ENCODE measurements at places on chromosomes 16 and 17.
A peak's percentile ranks its signal among the peaks of the same experiment; 100 is the strongest.

DNA sequence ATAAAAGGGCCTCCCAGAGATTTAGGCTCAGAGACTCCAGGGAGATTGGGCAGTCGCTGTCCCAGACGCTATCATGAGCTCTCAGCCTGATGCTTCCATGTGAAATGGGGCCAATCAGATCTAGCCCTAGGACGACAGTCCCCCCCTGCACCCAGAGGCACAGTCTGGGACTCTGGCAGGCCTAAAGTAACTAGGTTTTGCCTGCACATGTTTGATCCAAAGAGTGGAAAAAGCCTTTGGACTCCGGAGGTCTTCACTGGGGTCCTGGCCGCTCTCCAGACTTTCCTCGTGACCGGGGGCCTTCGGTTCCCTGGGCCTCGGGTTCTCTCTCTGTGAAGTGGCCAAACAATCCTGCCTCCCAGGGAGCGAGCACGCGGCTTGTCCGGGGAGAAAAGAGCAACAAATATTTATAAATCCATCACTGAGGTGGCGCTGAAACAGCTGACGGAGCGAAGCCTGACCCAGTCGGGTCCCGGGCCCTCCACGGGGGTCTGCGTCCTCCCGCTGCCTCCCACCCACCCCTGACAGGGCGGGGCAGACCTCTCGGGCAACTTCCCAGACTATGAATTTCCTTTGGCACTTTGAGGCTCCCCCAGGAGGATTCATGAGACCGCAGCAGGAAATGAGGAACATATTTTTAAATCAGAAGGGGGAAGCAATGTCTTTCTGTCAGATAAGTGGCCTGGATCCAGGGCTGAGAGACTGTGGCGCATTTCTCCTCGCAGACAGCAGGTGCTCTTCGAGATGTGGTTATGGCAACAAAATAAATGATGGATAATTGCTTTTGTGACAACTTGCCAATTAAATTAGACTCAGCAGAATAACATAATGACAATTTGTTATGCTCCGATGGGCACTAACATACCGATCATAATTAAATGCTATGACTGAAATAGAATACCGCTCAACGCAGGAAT, 38.9 kb downstream of the MRPS23 start:
- peak; percentile 57 for DNase-seq

DNA sequence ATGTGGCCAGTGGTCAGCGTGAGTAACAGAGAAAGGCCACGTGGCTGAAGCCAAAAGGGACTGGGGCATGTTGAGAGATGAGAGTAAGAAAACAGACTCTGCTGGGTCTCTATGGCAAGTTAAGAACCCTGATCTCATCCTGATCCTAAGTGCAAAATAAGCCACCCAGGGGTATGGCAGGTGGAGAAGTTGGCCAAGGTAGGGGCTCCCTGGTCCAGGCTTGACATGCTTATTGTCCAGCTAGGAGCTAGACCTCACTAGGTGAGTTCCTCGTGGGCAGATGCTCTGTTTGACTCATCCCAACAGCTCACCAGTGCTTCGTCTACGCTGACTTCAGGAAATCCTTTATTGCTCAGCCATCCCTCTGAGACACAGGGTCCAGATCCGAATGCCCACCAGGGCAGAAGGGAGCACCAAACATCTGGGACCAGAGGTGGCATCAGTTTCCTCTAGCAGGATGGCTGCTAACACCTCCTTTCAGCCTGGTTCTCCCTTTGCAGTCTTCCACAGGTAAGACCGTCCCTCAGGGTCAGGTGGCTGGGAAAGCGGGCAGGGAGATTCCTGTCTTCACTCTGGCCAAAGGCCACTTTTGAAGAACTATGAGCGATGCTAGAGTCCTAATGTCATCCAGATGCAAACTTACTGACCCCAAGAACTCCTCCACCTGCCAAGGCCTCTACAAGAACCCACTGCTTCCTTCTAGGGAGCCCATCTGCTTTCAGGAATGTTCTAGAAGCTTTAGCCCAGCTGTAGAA, 99.5 kb downstream of the CDYL2 start:
- DNase-seq: no peak

- DNase-seq: no peak
Measured at GRCh38 chr17:28396635-28397239, 9.3 kb downstream of the SLC46A1 start.

DNA sequence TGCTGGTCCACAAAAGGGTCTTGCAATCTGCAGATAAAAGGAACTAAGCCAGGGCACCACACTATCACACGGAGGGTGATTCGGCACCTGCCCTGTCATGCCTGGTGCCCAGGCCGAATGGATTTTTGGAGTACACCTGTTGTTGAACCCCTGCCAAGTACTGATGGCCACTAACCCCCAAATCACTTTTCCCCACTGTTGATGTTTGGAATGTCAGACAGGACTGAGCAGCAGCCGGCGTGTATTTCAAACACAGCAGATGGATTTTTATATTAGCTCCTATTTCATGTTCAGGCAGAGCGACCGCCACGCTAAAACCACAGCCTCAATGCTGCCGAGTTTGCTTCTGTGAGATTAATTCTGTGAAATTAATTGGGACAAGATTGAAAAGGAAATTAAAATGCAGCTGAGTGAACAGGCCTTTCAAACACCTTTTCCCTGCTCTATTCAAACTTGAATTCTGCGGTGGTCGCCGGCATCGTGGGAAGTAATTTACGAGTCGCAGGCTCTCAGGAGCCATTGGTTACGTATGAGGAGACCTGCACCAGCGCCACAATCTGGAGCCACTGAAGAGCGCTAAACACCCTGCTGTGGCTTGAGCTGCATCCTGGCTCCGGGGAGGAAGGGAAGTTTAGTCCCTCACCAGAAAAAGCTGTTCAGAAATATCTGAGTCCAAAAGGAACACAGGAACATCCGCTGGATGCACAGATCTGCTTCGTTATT, 48.5 kb downstream of the SNX11 start:
- no peak for DNase-seq

All from suppressor macrophage treated with lipopolysaccharide for 4 hours (primary cell).